CD14-positive monocyte (primary cell): ENCODE measurements at places on chromosomes 11 and 22. TPM values are rescaled to one million over a fixed set of nuclear protein-coding genes. Genes with fewer than 3 reads are reported as not detected.
A peak's percentile ranks its signal among the peaks of the same experiment; 100 is the strongest.

GRCh38 chr11:94767701-94768601 is at the start of gene AMOTL1:
Gene AMOTL1 (plus strand): TSS chr11:94768356. CDS start chr11:94768512, 156 bp downstream.
- no peaks in the 10 kb centered on the region for H3K36me3 ChIP-seq
- H3K4me1 ChIP-seq, result peaks cover 13% of the 10 kb centered on the region
- no peak within 1 kb of the TSS for H3K27ac ChIP-seq
- peaks cover 18% of the 10 kb centered on the region for H3K27me3 ChIP-seq
- H3K4me3 ChIP-seq, result peak within 1 kb of the TSS; percentile 82
- peak; percentile 23 for DNase-seq

DNA sequence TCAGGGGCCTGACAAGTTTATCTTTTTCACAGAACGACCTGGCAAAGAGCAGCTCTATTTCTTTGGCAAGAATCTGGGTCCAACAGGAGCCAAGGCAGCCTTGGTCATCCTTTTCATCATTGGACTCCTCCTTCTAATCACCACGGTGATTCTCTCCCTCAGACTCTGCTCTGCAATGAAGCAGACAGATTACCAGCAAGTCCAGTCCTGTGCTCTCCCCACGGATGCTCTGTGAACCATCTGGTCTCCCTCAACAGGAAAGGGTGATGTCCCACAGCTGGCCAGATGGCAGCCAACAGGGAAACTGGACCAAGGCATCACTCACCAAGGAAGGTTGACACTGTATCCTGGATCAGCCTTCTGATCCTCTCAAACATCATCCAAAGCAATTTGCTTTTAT is 17.0 kb upstream of the PANX1 start:
- no peaks in the 10 kb centered on the region for H3K36me3 ChIP-seq
- H3K27ac ChIP-seq, result no peak overlapping the region
- H3K27me3 ChIP-seq, result no peaks in the 10 kb centered on the region

Gene PARVB
- 13.4 TPM for polyA plus RNA-seq

DNA sequence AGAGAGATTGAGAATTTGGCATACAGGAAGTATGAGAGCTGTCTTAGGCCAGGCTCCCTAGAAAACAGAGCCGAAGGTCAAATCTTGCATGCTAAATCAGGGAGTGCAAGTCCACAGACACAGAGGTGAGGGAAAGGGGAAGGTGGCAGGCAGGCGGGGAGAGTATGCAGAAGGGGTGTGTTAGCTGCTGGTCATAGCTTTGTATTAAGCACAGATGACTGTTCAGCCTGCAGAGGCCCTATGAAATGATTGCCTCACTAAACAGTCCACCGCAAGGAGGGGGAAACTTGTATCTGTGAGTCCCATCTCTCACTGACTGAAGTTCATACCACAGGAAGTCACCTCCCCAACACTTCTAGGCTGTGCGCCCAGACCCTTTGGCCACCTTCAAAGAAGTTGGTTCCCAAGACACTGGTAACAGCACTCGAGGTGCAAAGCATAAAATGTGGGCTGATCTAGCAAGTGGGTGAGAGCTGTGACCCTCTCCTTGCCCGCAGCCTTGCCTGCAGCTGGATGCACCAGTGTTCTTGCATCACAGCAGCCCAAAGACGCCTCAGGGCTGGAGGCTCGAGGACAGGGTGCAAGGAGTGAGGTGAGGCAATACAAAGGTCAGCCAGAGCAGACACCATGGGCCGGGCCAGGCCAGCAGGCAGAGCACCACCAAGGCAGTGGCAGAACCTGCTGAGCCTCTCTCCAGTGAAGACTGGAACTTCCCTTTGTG is 115.3 kb upstream of the TBCEL start:
- no peaks in the 10 kb centered on the region for H3K27me3 ChIP-seq
- H3K4me3 ChIP-seq, result no peak overlapping the region
- no peaks in the 10 kb centered on the region for H3K36me3 ChIP-seq
- H3K27ac ChIP-seq, result no peak overlapping the region
- H3K4me1 ChIP-seq, result no peaks in the 10 kb centered on the region
- DNase-seq, result no peak

- H3K4me1 ChIP-seq, result no peaks in the 10 kb centered on the region
- no peak for DNase-seq
- no peak overlapping the region for H3K27ac ChIP-seq
These were observed 159.7 kb downstream of the DBX1 start for GRCh38 chr11:20000351-20001134.

- no peaks in the 10 kb centered on the region for H3K4me1 ChIP-seq
- no peak overlapping the region for H3K4me3 ChIP-seq
- no peaks in the 10 kb centered on the region for H3K27me3 ChIP-seq
- no peak overlapping the region for H3K27ac ChIP-seq
These were observed 18.1 kb downstream of the CECR2 start for GRCh38 chr22:17387356-17387755.

GRCh38 chr11:4926608-4927007 is 2.5 kb upstream of the OR51G1 start:
- H3K27me3 ChIP-seq, result no peaks in the 10 kb centered on the region
- H3K4me1 ChIP-seq, result no peaks in the 10 kb centered on the region
- no peak overlapping the region for H3K4me3 ChIP-seq
- DNase-seq, result no peak

DNA sequence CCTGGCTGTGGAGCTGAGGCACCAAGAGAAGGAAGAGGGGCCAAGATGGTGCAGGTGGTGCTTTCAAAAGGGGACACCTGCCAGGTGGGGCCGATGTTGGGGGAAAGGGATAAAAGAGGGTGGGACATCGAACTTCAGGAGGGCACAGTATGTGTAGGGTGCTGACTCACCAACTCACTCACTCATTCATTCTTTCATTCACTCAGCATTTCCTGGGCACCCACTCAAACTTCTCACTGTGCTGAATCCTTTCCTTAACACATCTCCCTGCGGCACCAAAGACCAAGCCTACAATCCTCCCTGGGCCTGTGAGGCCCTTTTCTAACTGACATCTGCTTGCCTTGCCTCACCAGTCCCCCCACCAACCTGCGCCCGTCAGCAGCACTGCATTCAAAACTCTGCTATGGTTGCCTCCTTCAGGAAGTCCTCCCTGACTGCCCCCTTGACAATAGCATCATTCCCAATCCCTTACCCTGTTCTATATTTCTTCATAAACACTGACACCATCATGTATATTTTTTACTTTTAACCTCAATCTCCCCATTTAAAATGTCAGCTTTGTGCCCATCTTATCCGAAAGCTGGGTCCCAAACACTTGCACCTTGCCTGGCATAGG is 246.6 kb downstream of the MN1 start:
- no peaks in the 10 kb centered on the region for H3K4me1 ChIP-seq
- no peaks in the 10 kb centered on the region for H3K27me3 ChIP-seq
- no peak for DNase-seq
- no peaks in the 10 kb centered on the region for H3K36me3 ChIP-seq
- H3K27ac ChIP-seq, result no peak overlapping the region
